ENCODE measurements at places on chromosomes 5 and 9. TPM values are rescaled to one million over a fixed set of nuclear protein-coding genes. Genes with fewer than 3 reads are reported as not detected.
A peak's percentile ranks its signal among the peaks of the same experiment; 100 is the strongest.

Gene ADAMTS6
- total RNA-seq, result 0.45 TPM

- DNase-seq, result no peak
Observed at GRCh38 chr5:82255844-82256243, 22.3 kb downstream of the RPS23 start.

Gene HK3
- 0.62 TPM for total RNA-seq

DNA sequence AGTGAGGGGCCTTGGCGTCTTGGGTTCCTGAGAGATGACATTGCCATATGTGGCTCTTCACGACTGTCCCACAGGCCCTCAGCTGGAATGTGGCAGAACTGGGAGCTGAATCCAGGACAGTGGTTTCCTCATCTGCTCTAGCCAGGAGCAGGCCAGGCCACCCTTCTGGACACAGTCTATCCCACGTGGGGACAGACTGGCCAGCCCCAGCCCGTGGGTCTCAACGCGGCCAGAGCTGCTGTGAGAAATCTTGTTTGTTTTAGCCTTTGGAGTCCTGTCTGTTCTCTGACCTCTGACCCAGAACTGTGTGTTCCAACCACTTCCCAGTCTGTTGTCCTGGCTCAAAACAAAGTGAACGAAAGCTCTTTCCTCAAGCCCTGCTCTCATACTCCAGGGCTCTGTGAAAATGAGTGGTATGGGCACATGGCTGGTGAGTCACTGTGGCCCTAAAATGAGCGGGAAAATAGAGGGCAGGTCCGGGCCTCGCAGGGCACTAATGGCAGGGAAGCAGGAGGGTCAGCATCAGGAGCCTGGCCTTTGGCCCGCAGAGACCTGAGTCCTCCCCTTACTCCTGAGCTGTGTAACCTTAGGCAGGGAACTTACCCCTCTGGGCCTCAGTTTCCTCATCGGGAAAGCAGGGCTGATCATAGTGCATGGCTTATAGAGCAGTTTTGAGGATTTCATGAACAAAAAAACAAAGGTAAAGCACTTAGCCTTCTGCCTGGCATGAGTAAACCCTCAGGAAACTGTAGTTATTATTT, 34.8 kb upstream of the GLRX start:
- DNase-seq, result no peak

GRCh38 chr5:50553560-50553984, 112.5 kb upstream of the EMB start:
- no peak for DNase-seq

Gene PCAT7
- total RNA-seq, result not detected

Gene CCDC183
- 0.36 TPM for total RNA-seq

- DNase-seq, result no peak
Observed at GRCh38 chr5:144812763-144813162, 642.1 kb downstream of the KCTD16 start.

GRCh38 chr5:176697934-176698538, 50.8 kb downstream of the TSPAN17 start:
- DNase-seq, result no peak

- DNase-seq, result no peak
Observed at GRCh38 chr5:102531506-102531905, 32.7 kb upstream of the SLCO6A1 start.

- DNase-seq, result no peak
Observed at GRCh38 chr5:78621291-78621738, 27.3 kb downstream of the LHFPL2 start.

Gene PKD2L2
- not detected for total RNA-seq

Gene SPRY4
- total RNA-seq, result 1.2 TPM

DNA sequence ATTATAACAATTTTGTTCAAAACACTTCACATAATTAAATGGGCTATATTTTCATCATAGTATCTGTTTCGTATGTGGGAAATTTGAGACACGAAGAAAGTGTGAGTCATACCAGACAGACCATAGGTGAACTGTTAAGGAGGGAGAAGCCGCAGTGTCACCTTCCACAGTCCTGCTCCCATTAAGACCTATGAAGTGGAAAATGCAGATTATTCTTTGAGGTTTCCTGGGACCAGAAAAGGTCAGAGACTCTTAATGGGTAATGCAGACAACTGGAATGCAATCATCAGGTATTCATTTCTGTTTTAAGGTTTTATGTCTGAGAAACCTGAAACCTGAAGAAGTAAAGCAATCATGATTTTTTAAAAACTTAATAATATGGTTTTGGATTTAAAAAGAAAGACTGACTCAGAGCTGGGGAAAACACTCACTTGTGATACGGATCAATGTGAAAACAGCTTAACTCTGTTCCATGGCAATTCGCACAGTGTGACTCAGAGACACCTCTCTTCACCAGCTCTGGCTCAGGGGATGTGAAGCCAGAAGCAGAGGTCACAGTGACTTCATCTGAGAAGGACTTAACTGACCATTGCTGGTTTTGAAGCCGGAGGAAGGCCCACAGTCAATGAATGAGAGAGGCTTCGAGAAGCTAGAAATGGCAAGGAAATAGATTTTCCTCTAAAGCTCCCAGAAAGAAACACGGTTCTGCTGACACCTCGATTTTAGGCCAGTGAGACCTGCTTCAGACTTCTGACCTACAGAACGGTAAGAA, 17.2 kb upstream of the GCNT1 start:
- peak; percentile 72 for DNase-seq

GRCh38 chr9:80320480-80320879, 748.7 kb downstream of the TLE4 start:
- no peak for DNase-seq

Gene ADAMTSL2
- total RNA-seq, result 0.05 TPM

DNA sequence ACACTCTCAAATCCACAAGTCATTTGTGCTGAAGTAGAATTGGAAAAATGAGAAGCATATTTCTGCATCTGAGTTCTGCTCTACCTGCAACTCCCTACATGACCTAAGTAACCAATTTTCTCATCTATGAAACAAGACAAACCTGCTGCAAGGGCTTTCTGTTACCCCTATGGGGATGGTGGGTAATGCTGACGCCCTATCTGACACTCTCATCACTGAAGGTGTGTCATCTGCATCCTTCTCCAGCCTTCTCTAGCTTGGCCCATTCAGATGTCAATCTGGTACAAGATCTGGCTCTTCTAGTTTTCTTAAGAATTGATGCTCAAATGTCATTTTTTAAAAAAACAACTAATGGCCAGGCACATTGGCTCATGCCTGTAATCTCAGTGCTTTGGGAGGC, 73.8 kb downstream of the RFX3 start:
- no peak for DNase-seq
